Activated T-cell treated with anti-CD3 and anti-CD28 coated beads for 1 hour (primary cell): ENCODE measurements at places on chromosomes 5 and 9.

- no peak for DNase-seq
Measured at GRCh38 chr5:659496-660263, 33.5 kb downstream of the TPPP start.

DNA sequence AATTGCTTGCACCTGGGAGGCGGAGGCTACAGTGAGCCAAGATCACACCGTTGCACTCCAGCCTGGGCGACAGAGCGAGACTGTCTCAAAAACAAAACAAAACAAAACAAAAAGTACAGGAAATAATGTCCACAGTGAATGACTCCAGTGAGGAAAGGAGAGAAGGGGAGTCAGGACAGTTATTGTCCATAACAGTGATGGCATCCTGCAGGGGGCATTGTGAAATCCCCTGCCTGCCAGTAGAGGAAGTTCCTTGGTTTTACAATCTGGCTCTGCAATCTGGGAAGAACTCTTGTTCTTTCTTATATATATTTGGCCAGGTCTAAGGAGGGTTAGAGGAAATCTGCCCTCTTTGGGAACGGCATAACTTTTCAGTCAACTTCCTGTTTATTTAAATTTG, 8.2 kb downstream of the SH3GL2 start:
- no peak for DNase-seq

DNA sequence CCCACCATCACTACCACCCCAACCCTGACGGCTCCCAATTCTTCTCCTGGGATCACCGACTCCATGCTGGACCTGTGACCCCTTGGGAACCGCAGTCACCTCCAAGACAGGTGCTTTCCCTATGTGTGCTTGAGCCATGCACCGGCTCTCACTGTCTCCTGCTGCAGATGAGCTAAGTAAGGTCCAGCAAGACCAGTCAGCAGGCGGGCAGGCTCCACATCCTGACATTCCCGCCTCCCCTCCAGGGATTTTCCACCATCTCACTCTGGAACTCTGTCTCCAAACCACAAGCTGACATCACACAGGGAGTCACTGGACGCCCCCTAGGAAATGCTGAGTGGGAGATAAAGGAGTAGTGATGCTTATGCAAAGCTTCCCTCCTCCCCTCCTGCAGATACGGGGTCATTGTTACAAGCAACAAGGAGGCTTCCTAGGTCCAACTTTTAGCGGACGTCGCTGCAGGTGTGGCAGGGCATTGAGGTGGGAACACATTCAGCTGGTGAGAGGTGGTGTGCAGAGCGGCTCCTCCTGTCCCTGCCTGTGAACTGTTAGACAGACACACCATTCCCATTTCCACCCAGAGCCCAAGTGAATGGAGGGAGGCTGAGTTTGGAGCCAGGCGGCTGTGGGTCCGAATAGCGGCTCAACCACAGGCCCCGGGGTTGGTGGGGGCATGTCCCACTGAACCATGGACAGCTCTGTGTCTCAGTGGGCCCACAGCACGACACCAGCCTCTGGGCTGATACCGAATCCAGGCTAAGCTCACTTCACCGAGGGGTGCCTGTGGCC, 129.2 kb upstream of the PHYKPL start:
- DNase-seq, result no peak

DNA sequence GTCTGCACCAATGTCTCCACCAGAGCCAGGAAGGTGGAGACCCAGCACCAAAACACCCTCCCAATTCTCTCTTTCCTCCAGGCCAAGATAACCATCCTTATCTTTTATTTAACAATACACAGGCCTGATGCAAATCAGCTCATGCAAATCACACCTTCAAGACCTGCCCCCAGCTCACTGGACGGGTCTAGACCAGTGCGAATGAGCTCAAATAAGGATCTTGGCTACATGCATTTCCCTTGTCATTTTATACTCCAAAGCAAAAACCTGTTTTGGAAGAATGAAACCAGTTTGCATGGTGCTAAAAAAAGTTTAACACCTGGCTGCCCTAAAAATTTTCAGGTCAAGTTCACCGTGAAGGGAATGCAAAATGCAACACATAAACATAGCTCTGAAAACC, 31.9 kb upstream of the DAPK1 start:
- no peak for DNase-seq

DNA sequence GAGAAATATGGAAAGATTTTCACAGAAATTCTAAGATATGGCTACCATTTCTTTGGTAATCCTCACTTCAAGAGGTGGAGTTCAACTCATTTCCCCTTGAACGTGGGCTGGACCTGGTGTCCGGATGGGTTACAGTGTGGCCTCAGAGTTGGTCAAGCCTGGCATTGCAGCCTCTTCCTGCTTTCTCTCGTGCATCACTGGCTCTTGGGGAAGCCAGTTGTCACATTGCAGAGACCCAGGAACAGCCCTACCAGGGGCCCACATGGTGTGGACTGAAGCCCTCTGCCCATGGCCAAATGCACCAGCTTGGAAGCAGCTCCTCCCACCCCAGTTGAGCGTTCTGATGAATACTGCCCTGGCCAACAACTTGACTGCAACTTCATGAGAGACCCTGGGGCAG, 47.7 kb upstream of the FCN1 start:
- no peak for DNase-seq

- no peak for DNase-seq
Measured at GRCh38 chr9:125633116-125633745, 73.8 kb downstream of the MAPKAP1 start.

DNA sequence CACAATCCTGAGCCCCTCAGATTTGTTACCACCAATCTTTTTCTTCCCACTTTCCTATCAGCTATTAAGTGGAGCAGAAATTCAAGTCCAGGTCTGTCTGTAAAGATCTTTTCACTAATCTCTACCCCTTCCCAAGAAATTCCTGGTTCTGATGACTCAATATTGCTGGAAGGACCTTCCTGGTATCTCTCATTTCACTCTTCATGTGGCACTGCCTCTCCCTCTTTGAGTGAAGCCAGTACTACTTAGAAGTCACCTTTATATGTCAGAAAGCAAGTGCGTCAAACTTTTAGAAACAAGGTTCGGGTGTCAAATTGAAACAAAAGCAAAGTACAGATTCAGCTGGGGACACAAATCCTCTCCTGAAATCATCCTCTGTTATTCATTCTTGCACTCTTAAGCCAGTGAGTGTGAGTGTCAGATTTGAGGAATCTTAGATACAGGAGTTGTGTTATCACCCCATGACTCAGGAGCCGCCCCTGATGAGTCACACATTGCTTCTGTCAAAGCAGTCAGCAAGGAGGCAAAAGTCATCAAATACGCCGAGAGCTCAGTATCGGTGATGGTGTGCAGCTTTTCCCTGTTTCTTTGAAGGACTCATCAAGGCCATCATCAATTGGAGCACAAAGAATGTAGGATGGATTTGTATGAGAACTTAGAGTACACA, 313.0 kb downstream of the CETN3 start:
- no peak for DNase-seq

GRCh38 chr9:94867281-94867841, 140.9 kb downstream of the AOPEP start:
- DNase-seq, result no peak

DNA sequence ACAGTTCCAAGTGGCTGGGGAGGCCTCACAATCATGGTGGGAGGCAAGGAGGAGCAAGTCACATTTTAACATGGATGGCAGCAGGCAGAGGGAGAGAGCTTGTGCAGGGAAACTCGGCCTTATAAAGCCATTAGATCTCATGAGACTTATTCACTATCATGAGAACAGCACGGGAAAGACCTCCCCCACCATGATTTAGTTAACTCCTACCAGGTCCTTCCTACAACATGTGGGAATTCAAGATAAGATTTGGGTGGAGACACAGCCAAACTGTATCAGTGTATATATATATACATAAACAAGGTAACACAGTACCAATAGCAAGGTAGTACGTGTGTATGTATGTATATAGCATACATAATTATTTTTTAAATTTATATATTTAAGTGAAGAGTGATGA, 50.9 kb downstream of the NFX1 start:
- no peak for DNase-seq

DNA sequence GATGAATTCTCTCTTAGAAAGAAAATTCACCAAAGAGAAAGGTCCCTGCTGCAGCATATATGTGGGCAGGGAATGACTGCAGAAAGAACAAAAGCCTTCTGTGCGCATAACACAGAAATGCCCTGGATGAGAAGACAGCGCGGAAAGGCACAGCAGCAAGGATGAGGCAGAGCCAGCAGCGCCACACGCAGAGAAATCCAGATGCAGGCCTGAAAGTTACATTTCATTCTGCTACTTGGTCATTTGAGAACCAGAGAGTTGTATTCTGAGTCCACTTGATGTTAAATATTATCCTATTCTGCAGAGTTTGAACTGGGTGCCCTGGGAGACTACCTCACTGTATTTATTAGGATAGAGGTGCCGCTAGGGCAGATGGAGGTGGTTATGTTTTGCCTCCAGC, 68.5 kb downstream of the GLDC start:
- DNase-seq, result no peak

DNA sequence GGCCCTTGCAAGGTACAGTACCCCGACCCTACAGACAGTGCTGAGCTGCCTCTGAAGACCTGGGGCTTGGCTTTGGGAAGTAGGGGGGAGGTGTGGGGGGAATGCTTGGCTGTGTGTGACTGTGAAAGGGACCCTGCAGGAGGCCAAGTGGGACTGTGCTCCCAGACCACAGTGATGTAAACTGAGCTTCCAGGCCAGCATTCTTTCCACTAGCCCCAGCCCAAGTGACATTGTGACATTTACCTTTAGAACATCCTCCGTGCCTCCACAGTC, 31.2 kb downstream of the HMCN2 start:
- DNase-seq, result no peak

GRCh38 chr9:114742947-114743346, 61.0 kb upstream of the TEX48 start:
- DNase-seq, result no peak

DNA sequence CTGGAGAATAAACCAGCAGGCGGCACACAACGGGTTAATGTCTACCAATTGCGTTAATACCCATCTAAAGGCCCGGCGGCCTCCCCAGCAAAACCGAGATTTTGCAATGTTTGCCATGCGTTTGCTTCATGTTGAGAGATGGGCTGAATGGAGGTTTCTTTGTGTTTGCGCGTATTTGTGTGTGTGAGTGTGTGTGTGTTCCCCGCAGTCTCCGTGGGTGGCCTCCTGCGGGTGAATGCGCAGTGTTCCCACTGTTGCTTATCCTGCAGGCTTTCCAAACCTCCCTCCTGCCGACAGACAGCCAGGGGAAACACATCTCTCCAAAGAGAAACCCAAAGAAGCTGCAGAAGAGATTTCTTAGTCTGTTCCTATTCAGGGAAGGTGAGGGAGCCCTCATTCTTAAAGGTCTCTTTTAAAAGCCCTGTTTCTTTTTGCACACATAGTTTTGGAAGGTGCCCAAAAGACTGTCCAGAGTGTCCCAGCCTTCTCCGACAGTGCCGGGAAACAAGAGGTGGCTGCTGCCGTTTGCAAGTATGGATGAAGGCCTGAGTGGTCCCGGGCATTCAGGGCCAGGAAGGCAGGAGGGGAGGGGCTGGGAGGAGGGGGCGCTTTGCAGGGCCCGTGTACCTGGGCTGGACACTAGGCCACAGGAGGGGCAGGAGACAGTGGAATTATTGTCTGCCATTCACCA, 103.8 kb upstream of the ERCC6L2 start:
- no peak for DNase-seq

GRCh38 chr9:36845844-36846243, 188.2 kb downstream of the PAX5 start:
- DNase-seq, result no peak

- DNase-seq, result no peak
Measured at GRCh38 chr5:123545506-123545905, 33.5 kb downstream of the CSNK1G3 start.

DNA sequence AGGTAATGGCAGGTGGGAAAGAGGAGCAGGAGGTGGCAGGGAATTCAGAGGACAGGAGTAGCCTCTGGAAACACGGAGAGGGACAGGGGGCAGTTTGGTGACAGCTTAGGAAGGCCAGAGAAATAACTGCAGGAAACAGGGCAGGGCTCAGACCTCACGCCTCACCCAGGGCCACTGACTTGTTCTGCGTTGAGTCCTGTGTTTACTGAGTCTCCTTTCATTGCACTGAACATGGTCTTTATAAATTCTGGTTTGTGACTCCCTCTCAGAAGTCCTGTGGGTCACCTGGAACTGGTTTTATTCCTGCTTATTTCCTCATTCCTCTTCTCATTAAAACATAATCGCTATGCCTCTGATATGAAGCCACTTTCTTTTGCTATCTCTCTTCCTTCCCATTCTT, 55.2 kb upstream of the ZNF622 start:
- DNase-seq, result no peak

DNA sequence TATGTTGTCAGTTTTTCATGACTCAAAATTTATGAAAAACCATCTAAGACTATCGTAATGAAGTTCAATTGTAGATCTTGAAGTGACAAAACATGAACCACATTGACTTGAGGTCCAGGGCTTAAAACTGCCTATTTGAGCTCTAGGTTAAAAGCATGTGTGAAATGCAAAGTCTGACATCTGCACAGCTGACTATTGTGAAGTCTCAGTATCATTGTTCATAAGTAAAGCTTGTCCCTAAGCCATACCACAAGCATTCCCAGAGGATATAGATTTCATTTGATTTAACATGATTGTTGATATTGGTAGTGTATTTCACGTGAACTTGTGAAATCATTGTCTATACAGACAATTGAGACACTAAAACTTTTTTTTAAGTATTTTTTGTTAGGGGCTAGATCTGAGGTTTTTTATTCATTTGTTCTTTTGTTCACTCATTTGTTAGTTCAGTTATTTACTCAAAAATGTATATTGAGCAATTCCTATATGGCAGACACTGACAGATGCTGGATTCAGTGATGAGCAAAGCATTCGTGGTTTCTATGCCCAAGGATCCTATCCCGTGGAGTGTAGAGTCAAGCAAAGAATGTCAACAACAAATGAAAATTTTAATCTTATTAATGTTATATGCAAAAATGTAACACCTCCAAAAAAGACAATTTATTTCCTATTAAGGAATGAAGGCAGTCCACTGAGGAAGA, 485.2 kb downstream of the RAB3C start:
- DNase-seq, result no peak

DNA sequence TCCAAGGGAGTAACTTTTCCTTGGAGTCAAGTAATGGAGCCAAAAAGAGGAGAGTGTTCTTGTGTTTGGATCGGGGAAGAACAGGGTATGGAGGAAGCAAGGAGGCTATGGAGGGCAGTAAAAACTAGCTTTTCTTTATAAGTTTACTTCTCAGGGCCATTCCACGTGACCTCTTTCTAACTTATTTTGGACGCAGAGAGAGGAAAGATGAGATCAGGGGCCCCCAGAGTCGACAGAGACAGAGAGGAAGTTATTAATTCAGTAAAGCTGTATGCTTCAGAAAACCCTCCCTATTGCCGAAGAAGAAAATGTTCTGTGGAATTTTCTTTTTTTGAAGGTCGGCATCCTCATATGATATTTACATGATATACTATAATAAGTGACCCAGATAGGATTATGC, 233.8 kb upstream of the MPDZ start:
- no peak for DNase-seq

DNA sequence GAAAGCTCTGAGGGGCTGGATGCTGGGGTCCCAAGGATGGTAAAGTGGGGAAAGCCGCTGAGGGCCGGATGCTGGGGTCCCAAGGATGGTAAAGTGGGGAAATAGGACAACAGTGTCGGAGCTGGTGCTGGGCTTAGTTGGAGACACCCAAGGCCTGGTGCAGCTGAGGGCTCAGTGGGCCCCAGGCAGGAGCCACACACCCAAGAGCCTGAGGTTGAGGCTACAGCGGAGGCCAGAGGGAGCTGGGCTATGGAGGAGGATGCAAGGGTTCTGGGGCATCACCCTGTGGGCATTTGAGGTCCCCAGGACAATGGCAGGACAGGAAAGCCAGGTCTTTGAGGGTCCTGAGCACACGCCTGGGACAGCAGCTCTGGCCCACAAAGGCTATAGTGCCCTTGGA, 19.1 kb upstream of the SLC9A3 start:
- no peak for DNase-seq
